ENCODE measurements at places on chromosomes 12 and 14.

GRCh38 chr12:3747976-3748619 lies 4.8 kb downstream of the CRACR2A start:
- DNase-seq = no peak

GRCh38 chr14:55850825-55851241 lies 267.4 kb upstream of the PELI2 start:
- DNase-seq = no peak

GRCh38 chr14:34794941-34795340 lies 80.2 kb downstream of the BAZ1A start:
- DNase-seq = no peak

DNA sequence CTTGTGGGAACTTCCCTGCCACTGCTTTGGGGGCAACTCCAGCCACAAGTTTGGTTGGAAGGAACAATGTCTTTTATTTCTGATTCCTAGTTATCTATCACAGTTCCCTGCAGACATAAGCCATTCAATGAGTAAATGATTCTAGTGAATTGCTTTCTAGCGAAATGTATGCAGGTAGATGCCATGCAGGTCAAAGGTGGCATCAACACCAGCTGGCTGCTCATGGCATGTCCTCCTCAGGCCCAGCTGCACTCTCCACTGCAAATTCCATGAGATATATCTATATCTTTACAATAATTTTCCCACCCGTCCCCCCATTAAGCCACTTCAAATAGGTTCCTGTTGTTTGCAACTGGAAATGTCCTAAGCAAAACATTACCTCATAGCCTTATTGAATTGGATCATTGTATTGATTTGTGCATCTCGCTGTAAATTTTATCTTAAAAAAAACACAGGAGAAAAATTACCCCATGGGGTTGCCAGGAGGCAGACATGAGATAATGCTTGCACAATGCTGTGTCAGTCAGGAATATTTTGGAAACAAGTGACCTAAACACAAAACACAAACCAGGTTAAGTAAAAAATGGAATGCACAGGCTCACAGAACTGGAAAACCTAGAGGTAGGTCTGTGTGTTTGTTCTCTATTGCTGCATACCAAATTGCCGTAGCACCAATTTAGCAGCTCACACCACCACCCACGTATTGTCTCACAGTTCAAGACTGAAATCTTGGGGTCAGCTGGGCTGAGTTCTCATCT lies 32.8 kb upstream of the TXNRD1 start:
- no peak for DNase-seq

DNA sequence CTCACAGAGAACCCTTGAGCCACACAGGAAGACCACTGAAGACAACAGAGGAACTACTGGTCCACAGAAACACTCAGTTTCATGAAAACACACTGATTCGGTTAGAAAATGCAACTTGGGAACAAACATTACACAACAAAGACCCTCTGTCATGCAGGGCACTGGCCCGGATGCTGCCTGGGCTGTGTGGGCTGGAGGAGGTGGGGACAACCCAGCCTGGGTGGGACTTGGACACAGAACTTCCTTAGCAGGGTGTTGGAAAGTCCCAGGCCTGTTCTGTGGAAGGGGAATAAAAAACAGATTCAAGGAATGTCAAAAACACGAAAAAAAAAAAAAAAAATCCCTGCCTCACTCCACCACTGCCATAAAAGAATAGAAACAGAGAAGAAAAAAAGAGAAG lies 181.0 kb downstream of the MON2 start:
- no peak for DNase-seq

DNA sequence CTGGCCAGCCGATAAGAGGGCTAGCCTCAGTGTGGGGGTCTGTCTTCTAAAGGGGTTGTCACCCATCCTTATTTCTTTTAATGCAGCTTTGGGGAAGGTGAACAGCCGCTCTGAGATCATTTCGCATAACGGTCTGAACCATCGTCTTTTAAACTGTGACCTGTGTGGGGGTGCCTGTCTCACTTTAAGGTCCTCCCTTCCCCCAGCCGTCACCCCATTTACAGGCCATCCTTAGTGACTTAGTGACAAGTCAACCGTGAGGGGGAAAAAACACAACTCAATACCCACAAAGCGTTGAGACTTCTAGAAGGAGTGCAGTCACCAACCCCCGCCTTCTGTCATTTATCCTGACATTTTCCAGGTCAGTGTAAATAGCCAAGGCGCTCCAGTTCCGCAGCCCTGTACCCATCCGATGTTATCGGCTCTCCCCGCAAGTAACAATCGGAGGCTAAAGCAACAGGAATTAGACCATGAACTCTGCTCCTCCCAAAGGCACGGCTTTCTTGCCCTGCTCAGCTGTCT lies 505 bp upstream of the DENND5B start:
- no peak for DNase-seq

GRCh38 chr14:96254687-96255086 lies 1.3 kb upstream of the BDKRB1 start:
- no peak for DNase-seq

- no peak for DNase-seq
Measured at GRCh38 chr12:108833757-108834472, 23.5 kb downstream of the SSH1 start.

DNA sequence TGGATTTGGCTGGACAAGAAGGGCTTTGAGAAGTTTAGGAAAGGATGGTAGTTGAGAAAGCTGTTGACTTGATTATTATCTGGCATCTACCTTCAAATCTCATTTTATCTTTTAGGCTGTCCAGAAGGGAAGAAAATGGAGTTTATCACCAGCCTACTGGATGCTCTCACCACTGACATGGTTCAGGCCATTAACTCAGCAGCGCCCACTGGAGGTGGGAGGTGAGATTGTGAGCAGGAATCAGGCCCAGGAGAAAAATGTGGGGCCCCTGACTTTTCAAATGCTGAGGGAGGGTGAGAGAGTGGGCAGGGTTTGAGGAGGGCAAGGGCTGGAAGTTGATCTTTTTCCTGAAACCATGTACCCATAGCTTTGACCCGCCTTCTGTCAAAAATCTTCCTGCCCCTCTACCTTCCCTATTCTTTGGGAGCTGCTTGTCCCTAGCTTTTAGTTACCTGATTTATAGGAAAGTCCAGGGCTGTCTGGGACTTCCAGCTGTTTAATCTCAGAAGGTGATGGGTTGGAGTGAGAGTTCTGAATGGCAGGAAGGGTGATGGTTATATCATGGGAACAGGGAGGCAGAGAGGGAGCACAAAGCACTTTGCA lies 134.2 kb downstream of the SMOC1 start:
- no peak for DNase-seq

DNA sequence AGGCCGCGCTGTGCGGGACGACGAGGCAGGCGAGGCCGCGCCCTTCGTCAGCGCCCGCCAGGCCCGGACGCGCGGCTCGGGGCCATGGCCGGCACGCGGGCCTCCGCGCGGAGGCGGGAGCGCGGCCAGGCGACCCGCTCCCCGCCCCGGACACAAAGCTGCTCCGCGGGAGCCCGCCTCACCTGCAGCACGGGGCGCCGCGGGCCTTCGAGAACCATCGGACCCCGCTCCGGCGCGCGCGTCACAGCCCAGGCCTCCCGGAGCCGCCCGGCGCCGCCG lies 342 bp downstream of the DICER1 start:
- no peak for DNase-seq

- DNase-seq = no peak
Measured at GRCh38 chr12:111178181-111179081, 190.5 kb downstream of the PHETA1 start.

- DNase-seq = no peak
Measured at GRCh38 chr12:89352242-89352491, 134 bp downstream of the DUSP6 start.

- DNase-seq = no peak
Measured at GRCh38 chr12:42213023-42213422, 25.0 kb downstream of the YAF2 start.

GRCh38 chr12:43097471-43097870 lies 454.5 kb downstream of the ADAMTS20 start:
- no peak for DNase-seq

GRCh38 chr12:64147011-64147631 lies 75.0 kb downstream of the KICS2 start:
- no peak for DNase-seq

DNA sequence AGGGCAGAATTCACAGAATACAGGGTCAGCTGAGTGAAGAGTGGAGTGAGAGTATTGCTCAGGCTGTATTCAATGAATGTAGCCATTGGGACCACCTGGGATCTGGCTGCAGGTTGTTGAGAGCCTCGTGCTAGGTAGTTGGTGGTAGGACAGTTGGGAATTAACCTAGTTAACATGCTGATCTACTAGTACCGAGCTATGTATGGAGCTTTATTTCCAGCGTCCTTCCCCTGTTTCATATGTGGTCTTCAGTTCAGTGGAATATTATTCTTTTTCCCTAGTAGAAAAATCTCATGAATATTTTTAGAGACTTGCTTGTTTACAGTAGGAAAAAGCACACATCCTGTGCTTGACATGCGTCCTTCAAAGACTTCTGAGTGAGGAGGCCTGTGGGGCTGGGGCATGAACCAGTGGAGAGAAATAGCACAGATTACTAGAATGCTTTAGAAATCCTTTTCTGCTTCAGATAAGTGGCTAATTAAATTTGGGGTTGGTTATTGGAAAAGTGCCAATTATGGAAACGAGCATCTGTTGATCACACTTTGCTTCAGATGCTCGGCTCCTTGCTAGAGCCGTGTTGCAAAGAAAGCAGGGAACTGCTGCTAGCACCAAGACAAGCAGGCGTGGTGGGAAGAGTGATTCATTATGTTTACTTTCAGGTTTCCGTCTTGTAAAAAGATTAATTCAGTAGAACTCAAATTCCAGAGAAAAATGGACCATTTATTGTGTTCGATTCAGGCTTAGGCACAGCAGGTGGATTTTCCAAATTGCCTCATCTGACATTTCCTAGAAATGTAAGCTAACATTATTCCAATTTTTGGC lies 53.6 kb downstream of the ARF6 start:
- no peak for DNase-seq
